ENCODE measurements at places on chromosomes 11 and 22.

- no peak for DNase-seq
These were observed 55.4 kb downstream of the PLEKHA7 start for GRCh38 chr11:16958833-16959232.

DNA sequence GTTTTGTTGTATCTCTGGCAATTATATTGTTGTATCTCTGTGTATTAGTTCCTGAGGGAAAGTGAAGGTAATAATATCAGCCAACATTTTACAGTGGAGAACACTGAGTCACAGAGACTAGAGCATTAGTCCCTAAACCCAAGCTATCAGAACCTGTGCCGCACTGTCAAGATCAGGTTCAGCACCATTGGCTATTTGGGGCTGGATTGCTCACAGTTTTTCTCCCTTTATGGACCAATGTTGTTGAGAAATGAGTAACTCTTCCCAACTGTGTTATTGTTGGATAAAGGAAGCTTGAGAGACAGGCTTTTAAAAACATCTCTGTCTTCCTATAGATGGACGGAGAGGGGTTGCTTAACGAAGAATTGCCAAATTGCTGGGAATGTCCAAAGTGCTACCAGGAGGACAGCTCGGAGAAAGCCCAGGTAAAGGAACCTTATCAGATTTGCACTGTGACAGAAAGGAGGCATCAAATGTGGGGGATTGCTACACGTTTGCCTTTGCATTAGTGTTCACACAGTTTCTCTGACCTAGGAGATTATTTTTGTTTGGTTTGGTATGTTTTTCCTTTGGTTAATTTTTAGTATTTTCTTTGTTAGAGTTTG is 18.2 kb upstream of the GRK2 start:
- no peak for DNase-seq

DNA sequence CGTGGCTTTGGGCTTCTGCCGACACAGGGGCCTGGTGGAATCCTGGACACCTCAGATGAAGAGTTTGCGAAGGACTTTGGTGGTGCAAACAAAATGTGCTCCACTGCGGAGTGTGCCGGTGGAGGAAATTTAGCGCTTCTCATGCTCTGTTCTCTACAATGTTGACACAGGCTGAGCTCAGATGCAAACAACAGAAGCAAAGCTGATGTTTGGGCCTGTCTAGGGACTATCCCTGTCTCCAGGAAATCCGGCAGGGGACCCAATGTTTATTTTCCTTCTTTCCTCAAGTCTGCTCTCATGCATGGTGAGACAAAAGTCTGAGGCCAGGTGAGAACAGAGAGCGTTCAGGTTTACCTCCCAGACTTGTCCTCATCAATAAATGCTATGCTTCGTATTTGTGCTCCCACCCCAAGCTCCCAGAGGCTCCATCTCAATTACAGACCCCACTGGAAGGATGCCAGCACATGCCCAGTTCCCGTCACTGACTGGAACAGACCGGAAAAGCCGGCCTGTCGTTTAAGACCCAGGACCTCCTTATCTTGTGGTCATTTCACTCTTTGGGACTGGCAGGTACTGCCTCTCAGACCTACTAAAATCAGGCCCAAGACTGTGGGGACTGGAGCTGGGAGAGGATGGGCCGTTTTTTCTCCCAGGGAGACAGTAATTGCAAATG is 105.7 kb upstream of the B3GAT1 start:
- no peak for DNase-seq

- no peak for DNase-seq
These were observed 64.7 kb downstream of the FCHSD2 start for GRCh38 chr11:73077454-73077853.

DNA sequence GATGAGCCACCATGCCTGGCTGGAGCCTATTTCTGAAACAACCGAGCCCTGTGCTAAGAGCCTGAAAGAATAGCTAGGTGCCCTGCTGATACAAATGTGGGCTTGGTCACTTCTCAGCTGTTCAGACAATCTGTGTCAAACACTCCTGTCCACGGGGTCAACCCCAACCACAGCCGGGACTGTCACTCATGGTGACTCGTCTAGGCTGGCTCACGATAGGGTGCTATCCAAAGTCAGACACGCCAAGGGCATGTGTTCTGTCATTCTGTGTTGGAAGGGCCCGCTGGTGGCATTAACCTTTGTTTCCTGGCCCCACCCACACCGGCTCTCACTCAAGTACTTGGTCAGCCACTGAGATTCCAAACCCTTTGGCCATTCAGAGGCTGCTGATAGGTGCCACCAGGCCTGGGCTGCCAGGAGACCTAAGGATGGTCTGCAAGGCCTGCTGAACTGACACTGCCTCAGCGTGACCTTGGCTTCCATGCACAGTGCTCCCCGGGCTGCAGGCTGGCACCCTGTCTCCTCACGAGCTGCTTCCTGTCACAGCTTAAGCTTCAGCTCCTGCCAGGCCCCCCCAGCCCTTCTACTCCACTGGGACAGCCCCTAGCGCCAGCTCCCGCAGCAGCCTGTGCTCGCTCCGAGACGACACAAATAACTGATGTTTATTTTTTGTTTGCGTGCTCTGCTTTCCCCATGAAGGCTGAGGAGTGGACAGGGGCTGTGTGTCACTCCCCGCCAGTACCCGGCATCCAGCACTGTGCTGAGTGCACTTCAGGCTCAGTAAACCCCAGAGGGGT is 14.2 kb upstream of the CDC42BPG start:
- DNase-seq = no peak

- no peak for DNase-seq
These were observed 541.9 kb upstream of the CADM1 start for GRCh38 chr11:116046127-116046526.

GRCh38 chr22:27829620-27830019 is 28.1 kb upstream of the MN1 start:
- no peak for DNase-seq

All from stimulated activated CD4-positive, alpha-beta T cell treated with anti-CD3 and anti-CD28 coated beads, Interleukin-2, amount 100 ng/mL, for 48 hours (primary cell).